Activated CD4-positive, alpha-beta T cell treated with anti-CD3 and anti-CD28 coated beads for 36 hours (primary cell): ENCODE measurements at places on chromosomes 6 and 20. TPM values are rescaled to one million over a fixed set of nuclear protein-coding genes. Genes with fewer than 3 reads are reported as not detected.

TTK gene
- 39.1 TPM for total RNA-seq

ARFGEF3 gene
- total RNA-seq = 1.7 TPM

ASIP gene
- not detected for total RNA-seq

STMND1 gene
- total RNA-seq = not detected

GSTA3 gene
- not detected for total RNA-seq

PDSS2 gene
- 11.4 TPM for total RNA-seq

BTN1A1 gene
- total RNA-seq = not detected

SULF2 gene
- not detected for total RNA-seq

RSPH9 gene
- total RNA-seq = not detected

ENPP1 gene
- total RNA-seq = 0.23 TPM

DYNLT2 gene
- 2.4 TPM for total RNA-seq

DNAH8 gene
- 0.02 TPM for total RNA-seq
